MCF 10A (cell line): ENCODE measurements at places on chromosomes 3 and 15.

DNA sequence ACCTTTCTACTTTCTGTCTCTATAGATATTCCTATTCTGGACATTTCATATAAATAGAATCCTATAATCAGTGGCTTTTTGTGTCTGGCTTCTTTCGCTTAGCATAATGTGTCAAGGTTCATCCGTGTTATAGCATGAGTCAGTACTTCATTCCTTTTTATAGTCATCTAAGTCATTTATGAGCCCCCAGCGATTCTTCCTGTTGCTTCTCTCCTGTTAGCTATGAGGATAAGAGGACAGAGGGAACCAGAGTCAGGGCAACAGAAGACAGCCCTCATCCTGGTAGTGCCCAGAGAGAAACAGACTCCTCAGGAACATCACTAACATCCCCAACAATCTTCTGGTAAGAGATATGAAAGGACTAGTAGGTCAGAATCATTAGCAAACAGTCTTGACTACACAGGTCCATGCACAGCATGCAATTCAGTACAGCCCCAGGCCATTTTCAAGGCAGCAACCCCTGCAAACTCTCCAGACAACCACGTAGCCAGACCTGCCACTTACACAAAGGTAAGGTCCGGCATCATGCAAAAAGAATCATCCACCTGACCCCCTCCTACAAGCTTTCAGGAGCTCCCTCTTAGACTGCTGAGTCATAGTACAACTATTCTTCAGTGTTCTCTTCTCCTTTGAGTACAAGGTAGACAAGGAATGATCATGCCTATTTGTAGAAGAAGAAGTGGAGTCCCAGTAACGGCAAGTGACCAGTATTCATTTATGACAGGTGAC, 91.5 kb downstream of the MYLK start:
- no peak for DNase-seq

DNA sequence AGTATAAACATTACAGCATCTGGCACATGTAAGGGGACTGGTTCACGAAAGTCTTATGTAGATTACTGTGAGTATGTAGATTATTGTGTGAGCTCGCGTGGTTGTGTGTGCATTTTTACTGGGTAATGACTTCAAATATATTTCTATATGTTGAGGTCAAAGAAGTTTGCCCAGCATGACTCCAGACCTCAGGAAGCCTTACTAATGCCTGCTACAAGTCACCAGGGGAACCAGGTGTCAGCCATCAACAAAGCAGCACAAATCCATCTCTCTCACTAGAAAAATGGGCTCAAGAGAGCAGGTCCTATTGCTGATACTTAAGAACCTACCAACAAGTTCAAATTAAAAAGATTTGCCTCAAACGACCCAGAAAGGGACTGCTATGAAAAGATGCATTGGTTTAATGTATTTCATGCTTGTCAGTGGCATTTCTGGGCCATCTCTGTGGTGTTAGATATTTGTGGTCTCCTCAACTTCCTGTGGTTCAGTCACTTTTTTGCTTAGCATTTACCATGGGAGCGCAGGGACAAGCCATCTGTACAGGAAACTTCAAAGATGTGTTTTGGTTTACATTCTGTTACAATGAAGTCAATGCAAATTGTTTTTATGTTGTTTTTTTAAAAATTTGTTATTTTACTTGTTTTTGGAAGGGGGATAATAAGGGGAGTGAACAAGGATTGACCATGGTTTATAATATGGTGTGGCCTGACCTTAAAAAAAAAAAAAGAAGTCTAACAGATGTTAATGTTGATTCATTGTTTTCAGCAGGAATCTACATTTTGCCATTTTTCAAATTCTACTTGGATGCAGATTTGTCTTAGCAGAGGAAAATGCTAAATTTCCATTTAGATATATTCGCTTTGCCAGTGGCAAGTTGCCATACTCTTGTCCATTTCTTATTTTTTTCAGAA, 172.1 kb upstream of the ADAMTS9 start:
- no peak for DNase-seq

GRCh38 chr15:85692873-85693272, 101.9 kb downstream of the KLHL25 start:
- no peak for DNase-seq

GRCh38 chr3:152328841-152329240, 60.1 kb downstream of the MBNL1 start:
- peak; percentile 83 for DNase-seq

DNA sequence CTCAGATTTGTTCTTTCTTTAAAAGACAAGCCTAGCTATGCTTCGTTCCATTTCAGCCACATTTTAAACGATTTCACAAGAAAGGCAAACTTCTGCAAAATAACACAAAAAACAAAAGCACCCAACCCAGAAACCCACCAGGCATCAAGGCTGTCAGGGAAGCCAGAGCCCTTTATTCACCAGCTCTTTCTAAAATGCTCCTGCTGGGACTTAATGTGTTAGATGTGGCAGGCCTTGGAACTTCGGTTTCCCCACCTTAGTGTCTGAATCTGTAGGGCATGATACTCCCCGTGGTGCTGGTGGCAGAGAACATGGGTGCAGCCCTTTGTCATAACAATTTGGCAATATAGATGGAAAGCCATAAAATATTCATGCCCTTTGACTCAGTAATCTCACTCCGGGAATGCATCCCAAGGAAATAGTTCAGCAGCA, 56.8 kb upstream of the LCTL start:
- no peak for DNase-seq

DNA sequence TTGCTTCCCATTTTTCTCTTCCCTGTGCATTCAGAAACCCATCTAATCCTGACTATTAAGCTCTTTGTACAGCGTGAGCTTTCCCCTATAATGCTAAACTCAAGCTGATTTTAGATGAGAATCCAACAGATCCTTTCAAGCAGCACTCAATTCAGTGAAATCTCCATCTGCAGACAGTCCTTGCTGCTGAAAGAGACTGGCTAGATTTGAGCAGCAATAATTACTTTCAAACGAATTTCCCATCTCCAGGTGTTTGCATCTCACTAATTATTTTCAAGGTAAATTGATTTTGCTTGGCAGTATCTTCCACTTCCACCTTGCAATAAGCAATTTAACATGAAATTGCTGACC, 49.5 kb upstream of the SLC7A14 start:
- DNase-seq, result no peak
